Ascending aorta (tissue), 2 donors: ENCODE measurements at places on chromosomes 1 and 21.

- no peak for DNase-seq
Measured at GRCh38 chr21:41333752-41334151, 17.2 kb downstream of the FAM3B start.

GRCh38 chr1:47416319-47417169, 459 bp downstream of the FOXE3 start:
- no peak for DNase-seq

GRCh38 chr1:17742583-17742982, 12.6 kb upstream of the ACTL8 start:
- no peak for DNase-seq

DNA sequence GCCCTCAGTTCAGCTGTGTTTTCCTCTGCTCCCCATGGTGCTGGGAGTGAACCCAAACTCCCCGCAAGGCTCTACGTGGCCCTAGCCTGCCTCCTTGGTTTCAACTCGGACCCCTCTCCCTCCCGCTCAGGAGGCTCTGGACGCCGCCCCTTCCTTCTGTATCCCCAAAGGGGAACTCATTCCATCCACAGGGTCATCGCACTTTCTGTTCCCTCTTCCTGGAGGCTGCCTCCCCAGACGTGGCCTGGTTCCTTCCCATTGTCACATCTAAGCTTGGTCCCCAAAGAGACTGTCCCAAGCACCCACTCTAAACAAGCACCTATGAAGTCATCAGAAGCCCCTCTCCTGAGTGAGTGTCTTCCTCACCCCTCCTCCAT, 10.9 kb downstream of the KCNAB2 start:
- no peak for DNase-seq

DNA sequence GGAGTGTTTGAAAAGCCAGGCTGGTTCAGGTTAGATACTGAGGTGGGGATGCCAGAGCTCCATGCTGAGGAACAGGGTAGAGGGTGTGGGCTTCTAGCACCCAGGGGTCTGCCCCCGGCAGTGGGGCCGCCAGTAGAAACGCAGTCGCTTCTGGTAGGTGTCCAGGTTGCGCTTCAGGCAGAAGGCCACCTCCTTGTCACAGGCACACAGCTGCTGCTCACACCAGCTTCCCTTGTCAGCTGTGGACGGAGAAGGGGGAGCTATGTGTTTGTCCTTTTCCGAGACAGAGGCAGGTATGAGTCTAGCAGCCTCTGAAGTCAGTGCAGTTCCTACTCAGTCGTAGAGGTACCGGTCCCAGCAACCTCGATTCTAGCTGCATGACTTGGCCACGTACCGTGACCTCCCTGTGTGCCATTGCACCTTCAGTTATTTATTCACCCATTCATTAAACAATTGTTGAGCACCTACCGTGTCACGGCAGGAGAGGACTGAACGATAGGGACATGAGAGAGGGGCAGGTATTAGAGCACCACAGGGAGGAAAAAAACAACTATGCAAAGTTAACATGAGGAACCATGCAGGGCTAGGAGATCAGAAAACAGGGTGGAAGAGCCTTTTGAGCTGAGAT, 5.2 kb downstream of the PLA2G2D start:
- no peak for DNase-seq

GRCh38 chr1:23619299-23620188, 60.2 kb upstream of the ID3 start:
- DNase-seq: no peak

GRCh38 chr1:236416165-236416564, 22.1 kb downstream of the EDARADD start:
- no peak for DNase-seq

DNA sequence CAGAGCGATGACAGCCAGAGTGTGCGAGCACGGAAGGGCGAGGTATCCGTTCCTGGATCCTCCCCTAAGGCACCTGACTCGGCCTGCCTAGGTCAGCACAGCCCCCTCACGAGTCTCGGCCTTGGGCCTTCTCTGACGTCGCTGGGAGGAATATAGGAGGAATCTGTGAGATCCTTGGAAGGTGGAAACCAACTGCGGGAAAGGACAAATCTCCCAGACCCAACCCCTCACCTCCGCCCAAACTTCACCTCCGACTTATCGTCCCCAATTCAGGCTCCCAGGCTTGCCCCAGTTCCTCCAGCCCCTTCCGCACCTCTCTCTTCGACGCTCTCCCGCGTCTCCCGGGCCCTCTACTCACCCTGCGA, 494 bp downstream of the APH1A start:
- no peak for DNase-seq

- no peak for DNase-seq
Measured at GRCh38 chr1:220971221-220971620, 92.0 kb downstream of the HLX start.

GRCh38 chr1:23525558-23526250, 5.3 kb downstream of the E2F2 start:
- DNase-seq: no peak

DNA sequence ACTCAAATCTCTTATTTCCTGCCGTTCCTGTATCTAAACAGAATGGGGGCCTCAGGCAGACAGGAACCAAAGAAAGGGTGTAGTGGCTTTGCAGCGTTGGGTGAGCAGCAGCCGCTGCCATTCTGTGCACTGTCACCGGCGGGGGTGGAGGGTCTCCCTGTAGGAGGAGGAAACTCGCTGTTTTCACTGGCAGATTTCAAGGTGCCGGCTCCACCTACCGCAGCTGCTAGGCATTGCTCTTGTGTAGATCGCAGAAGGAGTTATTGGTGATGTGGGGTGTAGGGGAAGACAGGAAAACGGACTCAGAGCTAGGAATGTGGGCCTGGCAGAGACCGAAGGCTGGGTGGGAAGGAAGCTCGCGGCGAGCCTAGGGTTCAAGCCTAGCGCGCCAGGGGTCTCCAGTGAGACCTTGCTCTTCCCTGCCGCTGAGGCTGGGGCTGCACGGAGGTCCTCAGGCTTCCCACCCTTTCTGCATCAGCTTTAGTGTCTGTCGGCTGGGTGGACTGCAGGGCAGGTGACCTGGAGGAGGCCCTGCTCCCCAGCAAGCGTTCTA, 20.8 kb downstream of the ATP5PO start:
- peak; percentile 36 for DNase-seq

DNA sequence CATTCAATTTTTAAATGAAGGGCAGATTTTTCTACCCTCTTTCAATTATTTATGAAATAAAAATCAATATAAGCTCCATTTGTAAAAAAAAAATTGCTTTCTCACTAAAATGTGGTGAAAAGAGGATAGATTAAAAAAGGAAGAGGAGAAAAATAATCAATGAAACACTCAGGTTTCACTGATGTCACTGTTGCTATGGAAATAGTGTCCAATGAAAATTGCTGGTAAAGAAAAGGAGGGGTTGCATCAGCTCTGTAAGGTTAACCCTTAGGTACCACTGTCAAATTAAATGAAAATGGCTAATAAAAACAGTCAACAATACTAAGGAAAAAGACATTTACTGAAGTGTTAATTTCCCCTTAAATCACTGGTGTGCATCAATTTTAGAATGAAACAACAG, 91.6 kb upstream of the TTC39A start:
- DNase-seq: no peak

GRCh38 chr1:57447551-57447950, 23.7 kb upstream of the DAB1 start:
- DNase-seq: no peak

DNA sequence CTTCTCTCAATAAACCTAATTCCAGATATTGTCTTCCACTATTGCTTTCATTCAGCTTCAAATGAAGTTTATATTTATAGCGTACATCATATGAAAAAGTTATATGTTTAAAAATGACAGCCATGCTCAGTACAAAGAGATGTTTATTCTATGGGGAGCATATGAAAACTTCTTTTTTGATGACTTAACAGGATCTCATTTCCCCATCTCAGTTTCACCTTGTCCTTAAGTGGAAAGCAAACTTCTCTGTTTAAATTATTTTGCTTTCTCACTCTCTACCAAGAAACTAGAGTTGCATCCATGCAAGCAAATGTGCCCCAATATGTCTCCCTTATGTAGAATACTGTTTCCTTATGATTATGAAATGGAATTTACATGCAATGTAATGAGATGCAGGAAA, 799.5 kb upstream of the RGS18 start:
- DNase-seq: no peak

- no peak for DNase-seq
Measured at GRCh38 chr1:17222557-17222956, 17.6 kb downstream of the PADI1 start.

GRCh38 chr21:35150562-35151226, 101.6 kb upstream of the RUNX1 start:
- no peak for DNase-seq

GRCh38 chr1:15027515-15027986, 126.0 kb upstream of the TMEM51 start:
- DNase-seq: no peak

- DNase-seq: no peak
Measured at GRCh38 chr1:56516539-56517252, 62.7 kb downstream of the PLPP3 start.

DNA sequence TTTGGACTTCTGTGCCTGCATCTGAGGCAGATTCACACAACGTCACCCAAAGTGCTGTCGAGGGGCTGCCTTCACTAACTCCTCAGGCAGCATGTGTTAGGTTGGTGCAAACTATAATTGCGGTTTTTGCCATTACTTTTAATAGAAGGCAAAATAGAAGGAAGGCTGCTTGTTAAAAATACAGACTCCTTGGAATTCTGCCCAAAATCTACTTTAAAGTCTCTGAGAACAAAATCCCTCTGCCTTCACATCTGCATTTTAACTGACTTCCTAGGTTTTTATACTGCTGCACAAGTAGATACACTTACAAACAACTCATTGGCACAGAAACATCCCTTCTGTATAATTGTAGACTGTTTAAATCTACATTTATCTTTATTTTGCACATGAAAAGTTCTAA, 41.3 kb upstream of the SLC19A2 start:
- DNase-seq: no peak

GRCh38 chr21:43646550-43647260, 12.6 kb downstream of the HSF2BP start:
- DNase-seq: peak; percentile 96

GRCh38 chr1:202004711-202005110, 5.7 kb upstream of the ELF3 start:
- no peak for DNase-seq

- DNase-seq: no peak
Measured at GRCh38 chr21:31997191-31997590, 124.4 kb downstream of the HUNK start.

GRCh38 chr1:243438146-243438545, 182.3 kb downstream of the SDCCAG8 start:
- no peak for DNase-seq

- DNase-seq: no peak
Measured at GRCh38 chr21:14567331-14568279, 21.5 kb upstream of the SAMSN1 start.

DNA sequence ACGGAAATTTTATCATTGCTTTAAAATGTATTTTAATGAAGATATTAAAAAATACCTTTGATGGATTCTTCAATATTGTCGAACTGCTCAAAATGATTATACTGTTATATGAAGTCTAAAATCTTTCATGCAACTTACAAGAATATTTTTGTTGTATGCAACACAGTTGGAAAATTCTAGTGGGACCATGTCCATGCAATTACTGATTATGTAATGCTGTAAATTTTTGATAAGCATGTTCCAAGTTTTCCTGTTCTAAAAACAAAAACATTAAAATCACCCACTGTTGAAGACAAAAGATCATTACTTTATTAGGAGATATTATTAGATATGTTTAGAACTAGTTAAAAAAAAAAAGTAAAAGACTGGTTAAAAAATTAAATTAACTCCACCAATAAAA, 132.8 kb downstream of the NFIA start:
- DNase-seq: no peak

GRCh38 chr1:56451491-56451890, 127.9 kb downstream of the PLPP3 start:
- no peak for DNase-seq

GRCh38 chr1:73333847-73334503, 864.0 kb downstream of the LRRIQ3 start:
- no peak for DNase-seq

GRCh38 chr1:167057241-167057688, 32.9 kb downstream of the GPA33 start:
- no peak for DNase-seq

DNA sequence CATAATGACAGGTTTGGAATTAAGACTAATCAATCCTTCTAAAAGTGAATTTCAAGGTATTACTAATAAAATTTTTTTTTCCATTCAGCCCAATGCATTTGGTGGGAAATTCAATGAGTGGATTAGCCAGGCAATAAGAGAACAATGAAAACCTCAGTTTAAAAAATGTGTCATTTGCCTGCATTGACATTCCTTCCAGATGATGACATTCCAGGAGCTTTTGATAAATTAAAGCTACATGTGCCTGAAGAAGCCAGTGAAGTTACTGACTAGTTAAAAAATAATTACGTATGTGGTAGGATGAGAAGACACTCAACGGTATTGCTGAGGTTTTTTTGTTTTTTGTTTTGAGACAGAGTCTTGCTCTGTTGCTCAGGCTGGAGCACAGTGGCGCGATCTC, 37.9 kb upstream of the RC3H1 start:
- DNase-seq: no peak

DNA sequence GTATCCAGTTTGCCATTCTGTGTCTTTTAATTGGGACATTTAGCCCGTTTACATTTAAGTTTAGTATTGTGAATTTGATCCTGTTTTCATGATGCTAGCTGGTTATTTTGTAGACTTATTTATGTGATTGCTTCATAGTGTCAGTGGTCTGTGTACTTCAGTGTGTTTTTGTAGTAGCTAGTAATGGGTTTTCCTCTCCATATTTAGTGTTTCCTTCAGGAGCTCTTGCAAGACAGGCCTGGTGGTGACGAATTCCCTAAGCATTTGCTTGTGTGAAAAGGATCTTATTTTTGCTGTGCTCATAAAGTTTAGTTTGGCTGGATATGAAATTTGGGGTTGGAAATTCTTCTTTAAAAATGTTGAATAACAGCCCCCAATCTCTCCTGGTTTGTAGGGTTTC, 69.2 kb upstream of the PDC start:
- no peak for DNase-seq

- DNase-seq: no peak
Measured at GRCh38 chr1:31798086-31798432, 17.8 kb downstream of the SPOCD1 start.

DNA sequence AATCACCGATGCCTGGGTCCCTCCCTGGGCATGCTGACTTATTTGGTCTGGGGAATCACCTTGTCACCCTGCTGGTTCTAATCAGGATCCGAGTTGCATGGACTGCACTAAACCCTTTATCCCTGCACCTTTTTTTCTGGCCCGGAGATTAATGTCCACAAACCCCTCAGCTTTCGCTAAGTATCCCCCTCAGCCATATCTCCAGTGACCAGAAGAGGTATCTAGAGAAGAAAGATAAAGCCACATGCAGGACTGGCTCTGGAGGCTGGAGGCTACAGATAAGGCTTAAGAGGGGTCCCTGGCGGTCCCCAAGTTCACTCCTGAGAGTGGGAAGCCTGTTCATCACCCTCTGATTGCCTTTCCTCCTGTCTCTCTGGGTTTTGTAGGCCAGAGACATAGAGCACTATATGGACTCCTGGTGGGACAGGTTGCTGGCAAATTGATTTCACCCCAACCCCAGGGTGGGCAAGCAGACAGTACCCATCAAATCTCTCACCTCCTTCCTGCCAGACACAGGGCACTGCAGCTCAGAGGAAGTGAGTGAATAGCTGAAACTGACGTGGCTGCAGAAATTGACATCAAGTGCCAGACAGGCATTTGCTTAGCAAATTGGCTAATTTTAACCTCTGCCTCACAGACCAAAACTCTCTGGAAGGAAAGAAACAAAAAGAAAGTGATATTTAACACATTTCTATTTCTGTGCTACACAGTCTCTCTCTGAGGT, 38.8 kb downstream of the HMGB4 start:
- no peak for DNase-seq

- no peak for DNase-seq
Measured at GRCh38 chr1:3255680-3256079, 186.7 kb downstream of the PRDM16 start.

- no peak for DNase-seq
Measured at GRCh38 chr21:20276954-20277353, 721.3 kb upstream of the NCAM2 start.
